Body of pancreas (tissue), 4 donors: ENCODE measurements at places on chromosomes 5 and 9. TPM values are rescaled to one million over a fixed set of nuclear protein-coding genes. Genes with fewer than 3 reads are reported as not detected.

Gene SH3RF2
- 14.8 TPM for total RNA-seq

- DNase-seq = no peak
Measured at GRCh38 chr5:39980056-39980455, 555.3 kb upstream of the DAB2 start.

DNA sequence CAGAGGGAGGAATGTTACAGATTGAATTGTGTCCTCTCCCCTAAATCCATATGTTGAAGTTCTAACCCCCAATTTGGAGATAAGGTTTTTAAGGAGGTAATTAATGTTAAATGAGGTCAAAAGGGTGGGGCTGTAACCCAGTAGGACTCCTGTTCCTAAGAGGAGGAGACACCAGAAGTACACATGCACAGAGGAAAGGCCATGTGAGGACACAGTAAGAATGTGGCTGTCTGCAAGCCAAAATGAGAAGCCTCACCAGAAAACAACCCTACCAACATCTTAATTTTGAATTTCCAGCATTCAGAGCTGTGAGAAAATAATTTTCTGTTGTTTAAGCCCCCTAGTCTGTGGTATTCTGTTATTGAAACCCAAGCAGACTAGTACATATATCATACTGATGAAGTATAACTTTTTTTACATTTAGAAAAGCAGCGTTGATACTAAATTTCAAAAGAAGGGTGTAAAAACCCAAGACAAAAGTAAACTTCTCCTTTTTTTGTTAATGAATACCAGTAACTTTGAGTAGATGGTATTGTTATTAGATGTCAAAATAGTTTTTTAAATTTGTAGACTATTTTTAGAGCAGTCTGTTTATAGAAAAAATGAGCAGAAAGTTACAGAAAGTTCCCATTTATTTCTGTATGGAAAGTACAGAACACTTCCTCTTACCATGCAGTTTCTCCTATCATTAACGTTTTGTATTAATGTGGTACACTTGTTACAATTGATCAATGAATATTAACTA, 25.1 kb downstream of the RNF180 start:
- DNase-seq = no peak

DNA sequence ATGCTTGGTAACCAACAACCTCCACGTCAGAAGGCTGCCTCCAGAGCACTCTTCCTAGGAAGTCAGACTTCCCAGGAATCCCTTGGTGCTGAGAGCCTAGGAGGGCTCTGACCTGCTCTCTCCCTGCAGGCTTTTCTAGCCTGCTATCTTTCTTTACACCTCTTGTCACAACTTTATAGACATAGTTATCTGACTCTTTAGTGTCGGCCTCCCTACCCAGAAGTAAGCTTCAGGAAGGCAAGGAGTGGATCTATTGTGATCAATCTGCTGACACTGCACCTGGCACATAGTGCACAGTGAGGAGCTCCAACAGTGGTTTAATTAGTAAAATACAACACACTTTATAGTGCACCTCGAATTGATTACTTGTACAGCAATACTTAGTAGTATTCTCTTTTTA, 2.3 kb downstream of the AFAP1L1 start:
- DNase-seq = no peak

DNA sequence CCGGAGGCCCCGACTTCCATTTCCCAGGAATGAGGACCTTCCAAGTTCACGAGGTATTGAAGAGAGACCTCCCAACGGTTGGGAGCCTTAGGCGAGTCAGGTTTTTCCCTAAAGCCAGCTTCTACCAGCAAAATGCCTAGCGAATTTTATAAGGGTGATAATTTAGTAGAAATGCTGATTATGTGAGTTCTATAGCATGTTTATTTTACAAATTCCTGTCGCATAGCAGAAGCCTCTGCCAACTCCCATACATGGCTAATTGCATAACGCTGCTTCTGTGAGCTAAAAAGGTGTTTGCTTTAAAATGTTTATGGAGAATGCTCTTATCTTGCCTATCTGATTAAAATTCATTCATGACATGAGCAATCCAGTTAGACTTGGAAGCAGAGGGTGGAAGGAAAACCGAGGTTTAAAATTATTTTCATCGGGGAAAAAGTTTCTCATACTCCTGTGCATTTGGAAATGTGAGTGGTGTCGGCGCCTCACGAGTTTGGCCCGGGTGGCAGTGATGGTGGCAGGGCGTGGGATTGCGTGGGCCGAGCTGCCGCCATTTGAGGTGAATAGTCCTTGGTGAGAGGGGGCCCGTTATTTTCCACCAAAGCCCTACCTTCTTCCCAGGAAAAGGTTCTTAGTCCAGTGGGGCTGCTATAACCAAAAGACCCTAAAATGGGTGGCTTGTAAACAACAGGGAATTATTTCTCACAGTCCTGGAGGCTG, 104.4 kb upstream of the FCN2 start:
- DNase-seq = no peak

- DNase-seq = no peak
Measured at GRCh38 chr5:110323357-110323756, 403.1 kb downstream of the TMEM232 start.
